Stimulated activated CD4-positive, alpha-beta T cell treated with anti-CD3 and anti-CD28 coated beads, Interleukin-2, amount 100 ng/mL, for 48 hours (primary cell): ENCODE measurements at places on chromosomes 7 and 10.

DNA sequence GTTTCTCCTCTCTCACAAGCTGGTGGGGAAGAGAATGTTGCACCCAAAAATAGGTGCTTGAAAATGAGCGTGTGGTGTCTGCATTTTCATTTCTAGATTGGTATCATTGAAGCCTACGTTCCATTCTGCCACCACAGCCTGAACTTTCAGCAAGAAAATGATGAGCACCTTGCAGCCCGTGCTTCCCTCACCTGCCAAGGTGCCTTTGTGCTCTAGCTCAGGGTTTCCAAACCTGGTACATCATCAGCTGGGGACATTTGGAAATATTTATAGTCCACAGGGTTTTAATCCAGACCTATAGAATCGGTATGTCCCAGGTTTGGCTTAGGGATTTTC, 701.2 kb downstream of the AUTS2 start:
- no peak for DNase-seq

DNA sequence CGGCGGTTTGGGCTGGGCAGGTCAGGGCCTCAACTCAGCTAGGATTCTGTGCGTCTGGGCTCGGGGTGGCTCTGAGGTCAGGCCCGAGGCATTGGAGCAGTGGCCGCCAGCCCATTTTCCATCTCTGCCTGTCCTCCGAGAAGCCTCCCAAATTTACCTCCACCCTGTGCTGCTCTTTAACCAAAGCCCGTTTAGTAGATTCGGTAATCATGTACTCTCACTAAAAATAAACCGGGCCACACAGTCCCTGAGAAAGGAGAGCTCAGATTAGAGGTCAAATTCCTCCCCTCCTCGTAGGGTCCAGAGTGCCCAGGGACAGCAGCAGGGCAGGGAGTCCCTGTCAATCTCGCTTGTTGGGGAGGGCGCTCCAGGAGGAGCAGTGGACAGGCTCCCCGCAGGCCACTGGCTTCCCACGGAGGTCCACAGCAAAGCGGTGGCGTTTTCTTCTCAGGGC, 88.7 kb upstream of the CHST15 start:
- no peak for DNase-seq

GRCh38 chr10:31288001-31288400, 31.0 kb upstream of the ZEB1 start:
- no peak for DNase-seq

DNA sequence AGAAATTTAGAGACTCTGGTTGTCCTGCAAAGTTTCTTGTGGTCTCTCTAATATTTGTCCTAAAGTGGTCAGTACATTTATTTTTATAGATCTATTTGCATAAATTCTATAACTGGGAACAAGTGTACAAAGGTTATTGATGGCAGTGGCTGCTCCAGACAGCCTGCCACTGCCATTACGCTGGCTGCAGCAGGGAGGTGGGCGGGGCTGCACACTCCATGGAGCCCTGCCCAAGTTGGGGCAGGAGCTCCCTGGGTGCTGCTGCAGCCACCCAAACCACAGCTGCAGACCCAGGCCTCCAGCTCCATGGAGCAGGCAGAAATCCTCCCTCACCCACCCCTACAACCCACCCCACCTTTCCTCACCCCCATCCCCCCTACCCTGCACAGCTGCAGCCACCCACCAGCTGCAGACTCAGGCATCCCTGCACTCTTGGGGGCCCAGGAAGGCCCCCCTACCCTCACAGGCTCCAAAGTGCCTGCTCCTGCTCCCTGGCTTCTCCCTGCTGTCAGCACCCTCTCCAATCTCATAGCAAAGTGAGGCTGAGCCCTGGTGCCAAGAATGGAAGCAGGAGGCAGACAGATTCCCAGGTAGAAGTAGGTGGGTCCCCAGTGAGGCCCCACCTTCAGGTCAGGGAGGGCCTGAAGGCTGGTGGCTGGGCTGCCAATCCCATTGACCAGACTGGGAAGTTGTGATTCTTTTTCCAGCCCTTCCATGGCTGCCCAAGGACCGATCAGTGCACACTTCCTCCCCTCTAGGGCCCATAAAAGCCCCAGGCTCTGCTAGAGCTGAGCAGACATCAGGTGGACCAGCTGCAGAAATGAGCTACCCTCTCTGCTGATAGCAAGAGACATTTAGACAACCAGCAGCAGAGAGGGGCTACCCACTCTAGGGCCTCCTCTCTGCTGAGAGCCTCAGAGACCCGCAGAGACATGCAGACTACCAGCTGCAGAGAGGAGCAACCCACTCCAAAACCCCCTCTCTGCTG, 4.8 kb upstream of the CYP3A43 start:
- no peak for DNase-seq

DNA sequence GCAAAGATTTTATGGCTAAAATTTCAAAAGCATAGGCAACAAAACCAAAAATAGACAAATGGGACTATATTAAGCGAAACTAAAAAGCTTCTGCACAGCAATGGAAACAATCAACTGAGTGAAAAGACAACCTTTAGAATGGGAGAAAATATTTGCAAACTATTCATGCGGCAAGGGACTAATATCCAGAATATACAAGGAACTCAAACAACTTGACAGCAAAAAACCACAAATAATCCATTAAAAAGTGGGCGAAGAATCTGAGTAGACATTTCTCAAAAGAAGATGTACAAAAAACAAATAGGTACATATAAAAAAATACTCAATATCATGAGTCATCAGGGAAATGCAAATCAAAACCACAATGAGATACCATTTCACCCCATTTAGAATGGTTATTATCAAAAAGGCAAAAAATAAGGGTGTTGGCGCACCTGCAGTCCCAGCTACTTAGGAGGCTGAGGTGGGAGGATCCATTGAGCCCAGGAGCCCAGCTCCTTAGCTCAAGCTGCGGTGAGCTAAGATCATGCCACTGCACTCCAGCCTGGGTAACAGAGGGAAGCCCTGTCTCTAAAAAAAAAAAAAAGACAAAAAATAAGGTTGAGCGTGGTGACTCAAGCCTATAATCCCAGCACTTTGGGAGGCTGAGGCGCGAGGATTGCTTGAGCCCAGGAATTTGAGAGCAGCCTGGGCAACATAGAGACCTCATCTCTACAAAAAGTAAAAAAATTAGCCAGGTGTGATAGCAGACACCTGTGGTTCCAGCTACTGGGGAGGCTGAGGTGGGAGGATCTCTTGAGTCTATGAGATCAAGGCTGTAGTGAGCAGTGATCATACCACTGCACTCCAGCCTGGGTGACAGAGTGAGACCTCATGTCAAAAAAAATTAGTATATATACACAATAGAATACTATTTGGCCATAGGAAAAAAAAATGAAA, 4.2 kb upstream of the CCM2 start:
- DNase-seq = no peak

DNA sequence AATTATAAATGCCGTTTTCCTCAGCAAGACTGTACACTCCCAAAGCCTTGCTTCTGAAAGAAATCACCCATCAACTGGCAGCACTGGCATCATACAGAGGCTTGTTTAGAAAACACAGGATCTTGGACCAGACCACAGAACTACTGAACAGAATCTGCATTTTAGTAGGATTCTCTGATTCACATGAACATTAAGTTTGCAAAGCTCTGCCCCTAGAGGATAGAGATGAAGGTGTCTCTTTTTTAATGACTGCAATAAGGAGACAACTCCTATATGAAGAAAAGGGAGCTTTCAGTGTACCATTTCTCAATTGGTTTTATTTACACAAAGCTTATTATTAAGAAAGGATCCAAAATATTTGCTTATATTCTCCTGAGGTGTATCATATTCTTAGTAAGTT, 172.7 kb downstream of the AGMO start:
- no peak for DNase-seq

DNA sequence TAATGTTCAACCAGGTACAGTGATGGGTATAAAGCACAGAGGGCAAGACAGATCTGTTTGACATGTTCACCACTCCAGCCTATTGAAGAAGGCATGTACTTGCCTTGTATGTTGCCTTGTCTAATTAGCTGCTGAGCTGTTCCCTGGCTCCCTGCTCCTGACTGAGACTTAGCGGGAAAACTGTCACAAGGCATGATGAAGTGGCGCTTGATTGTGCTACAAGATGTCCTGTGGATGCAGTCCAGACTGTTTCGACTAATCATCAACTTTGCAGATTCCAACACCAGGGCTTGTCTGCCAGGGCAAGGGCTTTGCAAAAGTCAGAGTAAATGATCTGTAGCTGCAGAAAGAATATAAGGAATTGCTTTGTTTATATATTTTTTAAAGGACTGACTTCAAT, 136.2 kb upstream of the NRBF2 start:
- DNase-seq = no peak

GRCh38 chr10:87626422-87626892, 33.2 kb upstream of the PAPSS2 start:
- no peak for DNase-seq

GRCh38 chr7:30880941-30881340, 30.7 kb upstream of the AQP1 start:
- no peak for DNase-seq

- DNase-seq = peak; percentile 43
Measured at GRCh38 chr7:149245244-149245643, 5.8 kb downstream of the ZNF212 start.

DNA sequence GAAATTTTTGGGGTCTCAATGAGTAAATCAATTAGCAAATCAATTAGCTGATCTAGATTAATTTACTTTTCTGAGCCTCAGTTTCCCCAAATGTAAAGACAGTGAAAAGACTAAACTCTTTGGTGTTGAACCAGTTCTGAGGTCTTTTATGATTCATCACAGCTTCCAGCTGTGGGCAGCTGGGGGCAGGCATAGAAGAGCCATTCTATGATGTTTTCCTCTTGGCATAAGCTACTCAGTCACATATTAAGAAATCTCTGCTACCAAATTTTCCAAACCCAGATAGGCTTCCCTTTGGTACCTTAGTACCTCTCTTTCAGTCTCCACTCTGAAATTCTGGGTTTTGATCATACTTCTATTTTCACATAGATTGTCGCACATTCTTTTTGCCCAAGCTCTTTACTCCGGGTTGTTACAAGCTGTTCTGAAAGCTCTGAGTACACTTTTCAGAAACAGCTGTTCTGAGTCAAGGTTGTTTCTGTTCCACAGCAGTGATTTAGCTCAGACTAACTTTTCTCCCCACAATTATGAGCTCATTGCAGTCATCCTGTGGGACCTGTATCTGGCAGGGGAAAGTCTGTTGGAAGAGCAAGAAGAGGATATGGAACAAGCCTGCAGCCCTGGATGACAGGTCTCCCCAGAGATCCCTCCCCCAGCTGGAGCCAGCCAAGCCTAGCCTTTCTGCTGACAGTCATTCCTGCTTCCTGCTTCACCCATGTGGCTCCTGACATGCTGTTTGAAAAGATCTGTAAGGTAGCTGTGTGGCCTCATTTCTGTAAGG, 599.6 kb upstream of the GHITM start:
- DNase-seq = no peak

- no peak for DNase-seq
Measured at GRCh38 chr7:124652237-124652636, 113.4 kb downstream of the GPR37 start.

DNA sequence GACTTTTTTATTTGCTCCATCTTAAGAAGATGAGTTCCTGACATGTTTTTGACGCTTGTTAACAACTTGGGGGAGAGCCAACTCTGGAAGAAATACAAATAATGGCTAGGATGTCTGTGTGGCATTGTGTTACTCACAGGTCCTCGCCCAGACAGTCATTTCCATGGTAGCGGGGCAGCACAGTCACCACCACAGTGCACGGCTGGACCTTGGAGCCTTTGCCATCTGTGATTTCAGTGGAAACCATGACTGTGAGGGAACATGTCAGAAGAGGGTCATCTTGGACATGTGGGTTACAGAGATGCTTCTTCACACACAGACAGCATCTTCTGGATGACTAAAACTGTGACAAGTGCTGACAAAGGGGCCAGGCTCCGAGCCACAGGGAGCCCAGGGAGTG, 74.5 kb downstream of the PKD1L1 start:
- no peak for DNase-seq

GRCh38 chr7:157309988-157310668, 26.7 kb upstream of the DNAJB6 start:
- no peak for DNase-seq

DNA sequence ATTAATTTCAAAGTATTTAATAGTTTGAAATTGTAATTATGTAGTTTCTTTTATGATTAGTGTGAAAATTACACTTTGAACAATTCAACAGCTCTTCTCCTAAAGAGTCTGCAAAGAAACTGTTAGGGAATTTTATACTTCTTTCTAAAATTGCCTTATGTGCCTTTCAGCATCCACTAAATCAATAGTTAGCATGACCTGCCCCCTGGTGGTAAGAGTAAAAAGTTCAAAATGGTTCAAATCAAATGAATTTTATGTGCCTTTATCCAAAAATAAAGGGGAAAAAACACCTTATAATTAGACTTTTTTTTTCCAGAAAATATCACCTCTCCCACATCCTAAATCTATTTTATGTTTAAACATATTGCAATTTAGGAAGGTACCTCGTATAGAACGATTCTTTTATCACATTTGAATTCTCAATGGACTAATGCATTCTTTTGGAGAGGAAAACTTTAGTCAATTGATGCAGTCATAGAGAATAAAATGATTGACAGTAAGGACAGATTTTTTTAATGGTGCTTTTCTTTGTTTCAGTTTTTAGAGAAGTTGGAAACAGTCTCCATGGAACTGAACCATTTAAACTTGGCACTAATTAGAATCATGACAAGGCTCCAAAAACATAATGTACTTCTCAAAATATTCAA, 163.7 kb downstream of the SEMA3D start:
- DNase-seq = peak; percentile 20

- DNase-seq = no peak
Measured at GRCh38 chr10:72660220-72660619, 31.7 kb upstream of the MCU start.

DNA sequence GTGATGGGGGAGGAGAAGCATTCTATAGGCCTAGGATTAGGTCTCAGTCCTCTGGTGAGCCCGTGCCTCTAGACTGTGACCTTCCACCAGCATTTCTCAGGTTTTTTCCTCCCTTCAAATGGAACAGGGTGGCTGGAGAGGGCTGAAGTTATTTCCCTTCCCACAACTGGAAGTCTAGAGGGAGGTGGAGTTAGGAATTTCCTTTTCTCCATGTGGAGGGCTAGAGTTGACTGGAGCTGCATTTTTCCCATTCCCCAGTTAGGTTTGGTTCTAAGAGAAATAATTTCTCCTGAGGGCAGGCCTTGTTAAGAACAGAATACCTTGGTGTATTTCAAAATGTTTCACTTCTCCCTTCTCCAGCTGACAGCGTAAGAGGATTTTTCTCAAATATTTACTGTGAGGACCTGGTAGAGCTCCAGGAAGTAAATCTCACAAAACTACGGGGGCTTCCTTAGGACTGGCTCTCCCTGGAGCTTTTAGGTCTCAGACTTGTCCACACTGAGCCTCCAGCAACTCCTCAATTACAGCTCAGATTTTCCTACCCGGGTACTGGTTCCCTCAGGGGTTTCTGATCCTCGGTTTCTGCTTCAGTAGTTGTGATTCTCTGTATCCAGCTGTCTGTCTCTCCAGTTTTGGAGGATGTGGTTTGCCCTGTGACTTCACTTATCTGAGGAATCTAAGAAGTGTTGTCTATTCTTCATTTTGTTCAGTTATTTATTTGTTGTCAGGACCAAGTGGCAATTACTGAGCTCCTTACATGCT, 6.0 kb upstream of the REEP3 start:
- no peak for DNase-seq

GRCh38 chr7:81934596-81935301, 164.9 kb upstream of the HGF start:
- DNase-seq = no peak

- DNase-seq = no peak
Measured at GRCh38 chr7:100053215-100053614, 3.6 kb downstream of the ZSCAN21 start.
